ENCODE measurements at places on chromosomes 12 and 14.
A peak's percentile ranks its signal among the peaks of the same experiment; 100 is the strongest.

- no peak for DNase-seq
Measured at GRCh38 chr12:5493018-5493417, 61.1 kb downstream of the NTF3 start.

DNA sequence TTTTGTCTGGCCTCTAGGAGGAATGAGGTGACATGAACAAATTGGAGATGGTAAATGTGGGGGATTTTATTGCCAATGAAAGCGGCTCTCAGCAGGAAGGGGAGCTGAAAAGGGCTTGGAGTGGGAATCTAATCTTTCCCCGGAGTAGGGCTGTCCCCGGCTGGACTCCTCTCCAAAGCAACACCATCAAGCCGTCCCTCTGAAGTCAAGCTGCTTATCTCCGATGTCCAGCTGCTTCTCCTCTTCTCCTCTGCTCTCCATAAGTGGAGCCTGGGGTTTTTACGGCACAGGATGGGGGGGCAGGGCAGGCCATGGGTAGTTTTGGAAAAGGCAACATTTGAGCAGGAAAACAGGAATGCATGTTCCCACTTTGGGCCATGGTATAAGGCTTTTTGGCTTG is 113.5 kb downstream of the TMEM132D start:
- no peak for DNase-seq

DNA sequence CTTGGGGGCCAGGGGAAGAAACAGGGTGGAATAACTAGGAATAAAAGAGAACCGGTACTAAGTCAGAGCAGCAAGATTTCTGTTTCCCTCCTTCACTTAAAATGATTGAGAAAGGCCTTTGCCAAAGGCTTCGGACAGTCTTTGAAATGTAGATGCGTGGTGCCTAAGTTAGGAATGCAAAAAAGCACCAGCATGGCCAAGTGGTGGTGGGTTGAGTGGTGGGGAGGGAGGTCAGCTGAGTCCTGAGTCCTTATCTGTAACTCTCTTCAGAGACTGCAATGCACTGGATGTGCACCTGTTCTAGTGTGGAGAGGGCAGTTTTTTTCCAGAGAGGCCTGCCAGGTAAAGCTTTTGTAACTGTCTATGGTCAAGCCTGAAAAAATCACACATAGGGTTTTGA is 919.9 kb downstream of the FSCB start:
- DNase-seq, result no peak

DNA sequence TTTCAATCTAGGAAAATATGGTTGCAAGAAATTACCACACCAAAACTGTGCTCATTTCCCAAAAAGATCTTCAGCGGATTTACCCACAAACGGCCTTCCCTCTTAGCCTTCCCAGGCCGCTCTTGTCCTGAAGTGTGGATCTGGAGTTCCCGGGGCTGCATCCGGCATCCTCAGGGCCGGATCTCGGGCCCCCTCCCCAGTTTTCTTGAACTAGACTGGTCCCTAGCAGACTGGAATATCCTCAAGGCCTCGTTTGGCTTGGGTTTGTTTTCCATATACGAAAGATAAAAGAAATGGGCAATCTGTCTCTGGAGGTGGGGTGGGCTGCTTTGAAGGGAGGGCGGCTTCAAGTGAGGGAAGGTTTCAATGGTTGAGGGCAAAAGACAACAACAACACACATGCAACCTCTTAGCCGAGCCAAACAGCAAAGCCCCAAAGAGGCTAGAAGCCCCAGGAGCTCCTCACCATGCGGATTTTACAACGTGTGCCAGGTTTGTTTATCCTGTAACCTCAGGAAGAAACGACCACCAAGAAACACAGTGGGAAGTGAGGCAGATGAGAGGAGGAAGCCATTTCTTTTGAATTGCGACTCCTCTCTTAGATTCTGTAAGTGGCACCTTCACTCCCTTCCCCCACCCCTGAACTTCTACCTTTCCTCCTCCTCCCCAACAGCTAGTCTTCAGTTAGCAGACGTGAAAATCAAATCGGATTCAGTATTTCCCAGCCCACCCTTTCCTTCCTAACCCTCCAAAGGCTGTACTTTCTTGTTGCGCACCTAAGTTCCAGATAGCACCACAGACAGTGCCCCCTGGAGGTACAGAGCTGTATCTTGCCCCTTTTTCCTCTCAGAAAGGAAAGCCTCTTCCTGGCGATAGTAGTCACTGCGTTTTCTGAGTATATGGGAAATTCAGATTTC is 2.6 kb downstream of the MYF6 start:
- DNase-seq, result peak; percentile 47

GRCh38 chr12:114963846-114964245 is 279.9 kb upstream of the TBX3 start:
- DNase-seq, result no peak

GRCh38 chr12:43848786-43849185 is 12.9 kb downstream of the TMEM117 start:
- DNase-seq, result no peak

- no peak for DNase-seq
Measured at GRCh38 chr12:38892087-38892786, 13.2 kb downstream of the CPNE8 start.

GRCh38 chr12:90562671-90563070 is 392.3 kb downstream of the CCER1 start:
- DNase-seq, result no peak

GRCh38 chr12:64172143-64172970 is 49.7 kb downstream of the KICS2 start:
- DNase-seq, result no peak

DNA sequence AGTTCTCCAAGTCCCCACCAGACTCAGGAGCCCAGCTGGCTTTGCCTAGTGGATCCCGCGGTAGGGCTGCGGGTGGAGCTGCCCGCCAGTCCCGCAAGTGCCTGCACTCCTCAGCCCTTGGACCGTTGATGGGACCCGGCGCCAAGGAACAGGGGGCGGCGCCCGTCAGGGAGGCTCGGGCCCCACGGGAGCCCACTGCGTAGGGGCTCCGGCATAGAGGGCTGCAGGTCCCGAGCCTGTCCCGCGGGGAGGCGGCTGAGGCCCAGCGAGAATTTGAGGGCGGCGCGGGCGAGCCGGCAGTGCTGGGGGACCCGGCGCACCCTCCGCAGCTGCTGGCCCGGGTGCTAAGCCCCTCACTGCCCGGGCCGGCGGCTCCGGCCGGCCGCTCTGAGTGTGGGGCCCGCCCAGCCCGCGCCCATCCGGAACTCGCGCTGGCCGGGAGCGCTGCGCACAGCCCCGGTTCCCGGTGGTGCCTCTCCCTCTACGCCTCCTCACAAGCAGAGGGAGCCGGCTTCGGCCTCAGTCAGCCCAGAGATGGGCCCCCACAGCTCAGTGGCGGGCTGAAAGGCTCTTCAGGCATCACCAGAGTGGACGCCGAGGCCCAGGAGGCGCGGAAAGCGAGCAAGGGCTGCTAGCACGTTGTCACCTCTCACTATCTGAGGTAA is 452.4 kb upstream of the LRFN5 start:
- no peak for DNase-seq

DNA sequence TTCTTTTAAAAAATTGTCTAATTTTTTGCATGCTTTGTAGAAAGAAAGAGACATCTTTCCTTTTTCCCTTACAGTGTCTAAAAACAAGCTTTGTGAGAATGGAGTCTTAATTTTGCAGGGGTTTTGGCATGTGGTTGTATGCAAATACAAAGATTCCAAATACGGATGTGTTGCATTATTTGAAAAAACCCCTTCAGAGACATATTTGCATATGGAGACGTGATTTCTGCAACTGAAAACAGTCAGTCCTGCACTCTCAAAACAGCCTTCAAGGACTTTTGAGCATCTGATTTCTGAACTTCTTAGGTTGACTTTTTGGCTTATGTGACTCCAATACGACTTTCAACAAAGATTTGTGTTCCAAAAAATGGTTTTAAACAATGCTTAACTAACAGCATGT is 7.8 kb downstream of the IRAK3 start:
- DNase-seq, result no peak

DNA sequence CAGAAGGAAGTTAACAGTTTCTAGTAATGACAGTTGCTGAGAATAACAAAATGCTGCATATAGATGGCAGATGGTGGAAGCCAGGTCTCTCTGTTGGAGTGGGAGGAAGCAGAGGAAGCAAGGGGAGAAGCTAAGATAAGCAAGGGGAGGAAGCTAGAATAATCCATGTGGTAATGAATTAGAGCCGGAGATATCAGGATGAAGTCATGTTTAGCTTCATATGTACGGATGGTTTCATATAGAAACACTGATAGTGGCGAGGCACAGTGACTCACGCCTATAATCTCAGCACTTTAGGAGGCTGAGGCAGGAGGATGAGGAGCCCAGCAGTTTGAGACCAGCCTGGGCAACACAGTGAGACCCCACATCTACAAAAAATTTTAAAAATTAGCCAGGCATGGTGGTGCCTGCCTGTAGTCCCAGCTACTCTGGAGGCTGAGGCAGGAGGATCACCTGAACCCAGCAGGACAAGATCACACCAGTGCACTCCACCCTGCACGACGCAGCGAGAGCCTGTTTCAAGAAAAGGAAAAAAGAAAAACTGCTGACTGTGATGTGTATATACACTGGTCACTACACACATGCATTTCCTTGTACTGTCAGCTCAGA is 49.2 kb downstream of the ANAPC7 start:
- peak; percentile 97 for DNase-seq

DNA sequence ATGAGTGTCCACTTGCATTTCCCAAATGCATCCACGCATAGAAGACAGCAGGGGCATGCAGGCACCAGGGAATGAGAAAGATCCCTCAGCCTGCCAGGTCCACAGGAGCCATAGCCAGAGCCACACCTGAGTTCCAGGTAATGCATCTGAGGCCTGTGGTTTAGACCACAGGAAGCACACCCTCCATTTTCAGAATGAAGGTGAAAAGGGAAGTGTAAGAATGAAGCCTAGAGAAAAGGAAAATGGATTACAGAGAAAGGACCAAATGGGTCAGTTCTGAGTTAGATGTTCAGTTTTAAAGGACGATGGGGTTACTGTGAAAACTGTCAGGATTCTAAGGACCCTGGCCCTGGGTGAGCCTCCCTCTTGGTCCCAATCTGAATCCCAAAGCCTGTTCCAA is 1283.2 kb downstream of the TMEM121 start:
- no peak for DNase-seq

- DNase-seq, result no peak
Measured at GRCh38 chr12:32854097-32854496, 42.5 kb downstream of the PKP2 start.

GRCh38 chr12:94078138-94078723 is 70.1 kb upstream of the PLXNC1 start:
- peak; percentile 35 for DNase-seq

- no peak for DNase-seq
Measured at GRCh38 chr14:99175331-99176155, 96.5 kb downstream of the BCL11B start.

GRCh38 chr14:96852823-96853422 is 55.7 kb downstream of the VRK1 start:
- peak; percentile 36 for DNase-seq

GRCh38 chr12:23533265-23533664 is 416.2 kb downstream of the SOX5 start:
- DNase-seq, result no peak

DNA sequence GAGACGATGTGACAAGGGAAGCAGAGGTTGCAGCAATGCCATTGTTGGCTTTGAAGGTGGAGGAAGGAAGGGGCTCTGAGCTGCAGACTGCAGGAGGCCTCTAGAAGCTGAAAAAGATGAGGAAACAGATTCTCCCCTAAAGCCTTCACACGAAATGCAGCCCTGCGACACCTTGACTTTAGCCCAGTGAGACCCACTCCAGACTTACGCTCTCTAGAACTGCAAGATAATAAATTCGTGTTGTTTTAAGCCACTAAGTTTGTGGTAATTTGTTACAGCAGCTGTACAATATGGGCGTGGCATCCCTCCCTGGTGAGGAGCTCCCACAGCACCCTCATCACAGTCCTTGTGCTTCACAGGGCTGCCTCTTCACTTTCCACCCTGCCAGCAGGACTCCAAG is 53.2 kb downstream of the GOLGA5 start:
- DNase-seq, result no peak

GRCh38 chr12:57096099-57096572 is 7.2 kb downstream of the NAB2 start:
- DNase-seq, result no peak
